ENCODE measurements at places on chromosomes 16 and 17.

- DNase-seq = no peak
These were observed 115.3 kb downstream of the NPIPB5 start for GRCh38 chr16:22625967-22626366.

GRCh38 chr17:8074554-8074953 is 13.0 kb downstream of the ALOX12B start:
- no peak for DNase-seq

GRCh38 chr17:67372751-67373150 is 4.3 kb upstream of the PITPNC1 start:
- DNase-seq = no peak

GRCh38 chr17:49715717-49716279 is 8.0 kb upstream of the SLC35B1 start:
- no peak for DNase-seq

DNA sequence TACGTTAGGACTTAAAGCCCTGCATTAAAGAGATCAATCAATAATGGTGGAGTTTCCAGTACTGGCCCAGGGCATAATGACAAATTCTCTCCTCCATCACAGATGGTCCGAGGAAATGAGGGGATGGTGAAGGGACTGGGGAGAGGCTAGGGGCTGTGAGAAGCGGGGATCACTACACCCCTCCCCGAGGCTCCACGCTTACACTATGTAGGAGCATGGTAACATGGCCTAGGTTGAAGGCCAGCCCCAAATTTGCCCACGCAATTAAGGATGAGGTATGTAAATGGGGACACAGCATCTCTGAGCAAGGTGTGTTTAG is 8.0 kb upstream of the AKTIP start:
- DNase-seq = no peak

- DNase-seq = no peak
These were observed 66.1 kb downstream of the SMG6 start for GRCh38 chr17:2237521-2237921.

DNA sequence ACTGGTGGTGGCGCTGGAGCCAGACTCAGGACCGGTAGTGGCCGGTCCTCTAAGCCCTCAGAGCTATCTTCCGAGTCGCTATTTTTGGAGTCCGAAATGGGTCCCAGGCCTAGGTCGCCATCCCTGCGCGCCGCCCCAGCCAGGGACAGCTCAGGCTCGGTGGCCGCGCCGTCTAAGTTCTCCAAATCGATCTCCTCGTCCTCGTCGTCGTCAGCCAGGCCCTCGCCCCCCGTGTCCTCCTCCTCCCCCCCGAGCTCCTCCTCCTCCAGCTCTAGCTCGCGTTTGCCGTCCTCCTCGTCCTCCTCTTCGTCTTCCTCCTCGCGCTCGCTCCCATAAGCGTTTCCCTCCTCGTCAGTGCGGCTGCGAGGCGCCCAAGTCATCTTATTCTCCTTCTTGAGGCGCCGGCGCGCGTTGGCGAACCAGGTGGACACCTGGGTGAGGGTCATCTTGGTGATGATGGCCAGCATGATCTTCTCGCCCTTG is 1.6 kb downstream of the IRX3 start:
- no peak for DNase-seq

GRCh38 chr17:10035885-10036284 is 130.8 kb upstream of the RCVRN start:
- no peak for DNase-seq

GRCh38 chr16:78389009-78389498 is 289.6 kb downstream of the WWOX start:
- no peak for DNase-seq

GRCh38 chr17:6636616-6637457 is 3.7 kb downstream of the KIAA0753 start:
- DNase-seq = no peak

GRCh38 chr16:22898874-22899348 is 84.9 kb downstream of the HS3ST2 start:
- DNase-seq = peak; percentile 14

DNA sequence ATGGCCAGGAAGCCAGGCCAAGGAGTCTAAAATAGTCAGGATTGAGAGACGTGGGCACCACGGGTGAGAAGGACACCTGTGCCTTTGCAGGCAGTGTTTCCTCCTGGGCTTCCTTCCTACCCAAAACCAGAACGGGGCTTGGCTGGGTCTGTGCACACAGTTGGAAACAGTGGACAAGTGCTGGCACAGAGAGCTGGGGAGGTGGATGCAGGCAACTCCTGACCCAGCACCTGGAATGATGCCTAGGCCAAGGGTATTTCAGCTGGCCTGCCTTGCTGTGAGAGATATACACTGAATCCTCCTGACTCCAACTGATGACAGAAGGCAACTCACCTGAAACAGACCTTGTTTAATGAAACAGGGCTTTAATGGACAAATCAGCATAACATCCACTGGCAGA is 186.2 kb downstream of the SLC39A11 start:
- no peak for DNase-seq

- no peak for DNase-seq
These were observed 30.6 kb downstream of the CENPV start for GRCh38 chr17:16322636-16323035.

GRCh38 chr17:74604761-74605160 is 12.7 kb upstream of the CD300LD start:
- no peak for DNase-seq

DNA sequence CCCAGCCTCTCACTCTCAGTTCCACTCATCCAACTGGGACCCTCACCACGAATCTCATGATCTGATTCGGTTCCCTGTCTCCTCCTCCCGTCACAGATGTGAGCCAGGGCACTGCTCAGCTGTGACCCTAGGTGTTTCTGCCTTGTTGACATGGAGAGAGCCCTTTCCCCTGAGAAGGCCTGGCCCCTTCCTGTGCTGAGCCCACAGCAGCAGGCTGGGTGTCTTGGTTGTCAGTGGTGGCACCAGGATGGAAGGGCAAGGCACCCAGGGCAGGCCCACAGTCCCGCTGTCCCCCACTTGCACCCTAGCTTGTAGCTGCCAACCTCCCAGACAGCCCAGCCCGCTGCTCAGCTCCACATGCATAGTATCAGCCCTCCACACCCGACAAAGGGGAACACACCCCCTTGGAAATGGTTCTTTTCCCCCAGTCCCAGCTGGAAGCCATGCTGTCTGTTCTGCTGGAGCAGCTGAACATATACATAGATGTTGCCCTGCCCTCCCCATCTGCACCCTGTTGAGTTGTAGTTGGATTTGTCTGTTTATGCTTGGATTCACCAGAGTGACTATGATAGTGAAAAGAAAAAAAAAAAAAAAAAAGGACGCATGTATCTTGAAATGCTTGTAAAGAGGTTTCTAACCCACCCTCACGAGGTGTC is 26.6 kb downstream of the STH start:
- DNase-seq = no peak

GRCh38 chr17:59859444-59860025 is 33.2 kb downstream of the TUBD1 start:
- no peak for DNase-seq

DNA sequence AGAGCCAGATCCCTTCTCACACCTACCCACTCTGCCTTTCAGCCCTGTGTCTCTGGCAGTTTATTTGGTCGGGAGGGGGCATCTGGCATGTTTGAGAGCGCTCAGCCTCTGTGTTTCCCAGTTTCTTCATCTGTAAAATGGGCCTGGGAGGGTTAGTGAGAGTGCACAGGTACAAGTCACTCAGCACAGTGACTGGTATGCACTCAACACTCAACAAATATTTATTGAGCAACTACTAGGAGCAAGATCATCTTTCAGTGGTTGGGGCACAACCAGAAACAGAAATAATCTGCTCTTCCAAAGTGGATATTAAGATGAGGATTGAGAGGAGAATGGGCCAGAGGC is 13.7 kb upstream of the SRCIN1 start:
- no peak for DNase-seq

- no peak for DNase-seq
These were observed at the start of gene MEIOB for GRCh38 chr16:1871974-1872635. TSS of gene MEIOB (minus strand) at chr16:1872164. CDS start at chr16:1868175, 3,989 bp downstream.

All from DMS 273 treated with DMSO at 0.1 percent for 48 hours (cell line).